Fibroblast of the aortic adventitia (primary cell): ENCODE measurements at places on chromosomes 5 and 9. TPM values are rescaled to one million over a fixed set of nuclear protein-coding genes. Genes with fewer than 3 reads are reported as not detected.

DNA sequence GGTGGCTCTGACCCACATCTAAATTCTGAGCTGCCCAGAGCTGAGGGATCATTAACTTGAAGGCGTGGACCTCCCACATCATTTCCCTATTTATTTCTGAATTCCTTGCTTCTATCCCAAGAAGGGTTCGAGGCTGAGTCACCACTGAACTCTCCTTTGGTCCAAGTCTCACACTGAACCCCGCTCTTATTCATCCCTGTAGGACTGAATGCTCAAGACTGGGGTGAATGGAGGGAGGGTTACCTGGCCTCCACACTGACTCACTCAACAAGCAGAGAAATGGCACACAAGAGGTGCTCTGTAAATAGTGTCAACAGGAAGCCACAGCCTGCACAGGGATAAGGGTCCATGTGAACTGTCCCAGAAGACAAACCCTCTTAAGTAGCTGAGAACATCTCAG, 79.1 kb upstream of the FSTL4 start:
- no peak for DNase-seq

DNA sequence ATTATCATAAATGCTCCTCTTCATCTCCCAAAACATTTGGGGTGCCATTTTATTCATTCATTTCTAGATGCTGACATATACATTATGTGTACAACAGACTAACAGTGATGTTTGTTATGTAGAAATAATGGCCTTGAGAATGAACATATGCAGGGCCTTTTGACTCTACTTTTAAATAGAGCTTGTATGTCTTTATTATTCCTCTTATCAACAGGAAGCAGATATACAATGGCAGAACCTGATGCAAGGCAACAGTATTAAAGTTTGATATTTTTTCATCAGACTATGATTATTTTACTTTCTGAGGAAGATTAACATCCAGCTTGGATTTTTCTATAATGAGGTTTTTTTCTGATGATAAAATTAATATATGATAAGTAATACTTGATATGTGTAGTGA, 44.1 kb downstream of the SNX18 start:
- DNase-seq, result no peak

ADAMTSL1 gene
- 41.8 and 179 TPM in 2 replicates for total RNA-seq

PLEKHG4B gene
- total RNA-seq, result not detected in 2 replicates

- no peak for DNase-seq
Observed at GRCh38 chr9:78698371-78698770, 401.4 kb downstream of the PSAT1 start.

GRCh38 chr5:149605354-149605997, 24.2 kb downstream of the ARHGEF37 start:
- no peak for DNase-seq

- no peak for DNase-seq
Observed at GRCh38 chr5:102753889-102754766, 977 bp upstream of the PAM start.

DNA sequence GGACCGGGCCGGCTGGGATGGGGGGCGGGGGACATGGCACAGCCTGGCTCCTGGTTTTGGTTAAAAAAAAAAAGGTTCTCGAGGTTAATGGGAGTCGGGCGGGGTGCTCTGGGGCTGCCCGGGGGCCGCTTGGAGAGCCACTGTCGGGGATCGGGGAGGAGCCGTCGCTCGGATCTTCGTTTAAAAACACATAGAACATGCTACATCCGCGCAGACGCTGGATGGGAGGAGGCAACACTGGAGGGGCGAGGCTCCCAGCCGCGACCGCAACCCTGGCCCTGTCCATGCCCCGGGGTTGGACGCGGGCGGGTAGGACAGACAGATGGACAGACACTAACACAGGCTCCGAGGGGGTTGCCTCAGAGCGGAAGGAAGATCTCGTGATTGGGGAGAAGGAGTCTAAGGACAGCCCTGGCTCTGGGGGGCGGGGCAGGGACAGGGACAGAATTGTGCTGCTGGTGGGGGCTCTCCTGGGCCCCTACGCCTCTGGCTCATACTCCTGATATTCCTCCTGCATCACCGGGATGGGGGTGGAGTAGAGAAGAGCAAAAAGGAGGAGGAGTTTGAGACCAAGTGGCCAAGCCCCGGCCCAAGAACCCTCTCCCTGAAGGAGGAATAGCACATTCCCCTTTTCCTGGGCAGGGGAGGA, 9.9 kb downstream of the SNCB start:
- DNase-seq, result no peak

CDH6 gene
- 7.4 and 103 TPM in 2 replicates for total RNA-seq

GRCh38 chr5:136090319-136090718, 42.3 kb upstream of the SMAD5 start:
- DNase-seq, result no peak

GRCh38 chr5:75461679-75462078, 49.8 kb downstream of the CERT1 start:
- no peak for DNase-seq

- DNase-seq, result no peak
Observed at GRCh38 chr9:663541-663940, 178.0 kb upstream of the DMRT1 start.

GRCh38 chr9:28032268-28032590, 458.9 kb upstream of the C9orf72 start:
- no peak for DNase-seq

- DNase-seq, result peak; percentile 29
Observed at GRCh38 chr5:154523709-154524108, 45.7 kb upstream of the HAND1 start.

DNA sequence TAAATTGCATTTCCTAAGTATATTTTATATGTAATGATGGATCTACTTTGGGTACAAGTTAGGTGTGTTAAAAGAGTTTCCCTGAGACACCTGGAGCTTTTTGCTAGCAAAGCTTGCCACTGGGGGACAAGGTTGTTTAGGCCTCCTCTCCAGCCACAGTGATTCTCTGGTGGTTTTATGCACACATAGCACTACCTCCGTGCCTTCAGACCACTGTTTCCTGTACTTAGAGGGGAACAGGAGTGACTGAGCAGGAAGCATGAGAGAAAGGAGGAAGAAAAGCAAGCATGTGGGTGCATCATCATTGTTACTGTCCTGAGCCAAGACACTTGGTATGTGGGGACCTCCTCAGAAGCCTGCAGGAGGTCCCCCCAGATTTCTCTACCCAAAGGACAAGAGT, 272.1 kb downstream of the RASEF start:
- no peak for DNase-seq

- no peak for DNase-seq
Observed at GRCh38 chr9:3036333-3036700, 192.4 kb upstream of the PUM3 start.

RMI1 gene
- 1.2 and 17.0 TPM in 2 replicates for total RNA-seq

RNF183 gene
- total RNA-seq, result not detected in 2 replicates

CDKN2A gene
- 21.8 and 59.9 TPM in 2 replicates for total RNA-seq

PCDHB5 gene
- 0.45 and 0.57 TPM in 2 replicates for total RNA-seq

LPAR1 gene
- total RNA-seq, result 39.2 and 265 TPM in 2 replicates

PCDHB10 gene
- total RNA-seq, result 0.36 and 0.41 TPM in 2 replicates

STKLD1 gene
- total RNA-seq, result 0.33 and 1.3 TPM in 2 replicates

GRCh38 chr5:57171816-57172465, 1.9 kb upstream of the GPBP1 start:
- no peak for DNase-seq

GRCh38 chr9:13596383-13596970, 317.0 kb upstream of the MPDZ start:
- DNase-seq, result no peak

GABRA1 gene
- not detected in 2 replicates for total RNA-seq

DNA sequence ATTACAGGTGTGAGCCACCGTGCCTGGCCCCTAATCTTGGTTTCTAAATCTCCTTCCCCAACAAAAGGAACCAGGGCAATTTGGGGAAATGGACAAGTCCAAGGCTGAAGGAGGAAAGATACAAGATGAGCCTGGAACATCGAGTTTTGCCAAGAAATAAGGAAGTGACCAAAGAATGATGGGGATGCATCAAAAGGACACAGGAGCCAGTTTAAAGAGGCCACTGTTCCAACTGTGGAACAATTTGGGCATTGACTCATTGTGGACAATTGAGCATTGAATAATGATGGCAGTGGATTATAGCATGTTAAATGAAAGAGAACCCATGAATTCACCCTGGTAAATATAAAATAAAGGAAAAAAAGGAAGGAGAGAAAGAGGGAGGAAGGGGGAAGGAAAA, 47.5 kb downstream of the DUSP1 start:
- DNase-seq, result no peak

DNA sequence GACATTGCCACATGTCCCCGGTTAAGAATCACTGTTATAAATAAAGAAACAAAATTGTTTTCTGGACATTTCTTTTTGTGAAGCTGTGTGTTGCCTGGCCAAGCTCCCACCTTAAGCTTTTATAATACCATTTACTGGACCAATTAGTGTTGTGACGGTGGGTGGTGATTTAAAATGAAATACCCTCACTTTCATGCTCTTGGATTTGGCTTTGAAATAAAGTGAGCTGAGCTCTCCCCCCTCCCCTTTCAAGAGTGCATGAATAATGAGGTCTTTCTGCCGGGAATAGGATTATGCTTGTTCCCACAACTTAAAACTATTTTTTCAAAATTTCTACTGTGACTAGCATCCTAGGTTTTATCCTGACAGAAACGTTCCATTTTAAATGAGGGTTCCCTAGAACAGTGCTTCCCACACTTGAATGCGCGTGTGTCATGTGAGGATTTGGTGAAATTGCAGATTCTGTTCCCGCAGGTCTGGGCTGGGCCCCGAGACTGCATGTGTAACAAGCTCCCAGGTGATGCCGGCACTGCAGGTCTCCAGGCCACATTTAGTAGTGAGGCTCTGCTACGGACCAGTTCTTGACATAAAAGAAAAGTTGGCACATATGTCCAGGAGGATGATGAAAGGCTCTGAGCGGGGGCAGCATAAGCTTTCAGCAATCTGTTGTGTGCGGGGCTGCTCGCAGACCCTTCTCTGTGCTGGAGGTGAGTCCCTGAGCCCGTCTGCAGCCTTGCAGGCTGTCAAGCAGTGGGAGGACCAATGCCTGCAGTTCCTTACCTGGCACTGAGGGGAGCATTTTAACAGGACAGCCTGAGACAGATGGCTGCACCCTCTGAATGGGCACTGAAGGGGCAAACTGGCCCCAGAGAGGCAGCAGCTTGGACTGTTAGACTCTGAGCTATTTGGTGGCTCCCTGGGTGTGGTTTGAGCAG, 24.4 kb downstream of the IQGAP2 start:
- no peak for DNase-seq
